ENCODE measurements at places on chromosomes 1 and 21.

DNA sequence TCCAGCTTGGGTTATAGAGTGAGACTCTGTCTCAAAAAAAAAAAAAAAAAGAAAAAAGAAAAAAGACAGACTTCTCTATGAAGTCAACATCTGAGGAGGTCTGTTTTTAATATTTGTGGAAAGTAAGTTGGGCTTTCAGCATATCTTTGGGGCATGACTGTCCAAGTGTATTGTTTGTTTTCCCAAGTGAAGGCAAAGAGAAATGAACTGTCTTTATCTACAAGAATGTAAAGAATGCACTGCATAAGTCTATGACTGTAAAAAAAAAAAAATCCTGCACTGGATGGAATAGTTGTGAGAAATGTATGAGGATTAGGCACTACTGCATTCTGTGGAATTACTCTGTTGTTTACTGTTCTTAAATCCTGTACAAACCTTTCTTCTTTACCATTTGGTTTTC, 45.6 kb upstream of the TMEM61 start:
- DNase-seq = peak; percentile 91

GRCh38 chr1:209651138-209651587, 1.1 kb downstream of the LAMB3 start:
- DNase-seq = peak; percentile 73

- DNase-seq = no peak
Measured at GRCh38 chr1:182972231-182972630, 19.3 kb upstream of the SHCBP1L start.

GRCh38 chr21:33202464-33203363, 27.0 kb upstream of the IFNAR2 start:
- no peak for DNase-seq

DNA sequence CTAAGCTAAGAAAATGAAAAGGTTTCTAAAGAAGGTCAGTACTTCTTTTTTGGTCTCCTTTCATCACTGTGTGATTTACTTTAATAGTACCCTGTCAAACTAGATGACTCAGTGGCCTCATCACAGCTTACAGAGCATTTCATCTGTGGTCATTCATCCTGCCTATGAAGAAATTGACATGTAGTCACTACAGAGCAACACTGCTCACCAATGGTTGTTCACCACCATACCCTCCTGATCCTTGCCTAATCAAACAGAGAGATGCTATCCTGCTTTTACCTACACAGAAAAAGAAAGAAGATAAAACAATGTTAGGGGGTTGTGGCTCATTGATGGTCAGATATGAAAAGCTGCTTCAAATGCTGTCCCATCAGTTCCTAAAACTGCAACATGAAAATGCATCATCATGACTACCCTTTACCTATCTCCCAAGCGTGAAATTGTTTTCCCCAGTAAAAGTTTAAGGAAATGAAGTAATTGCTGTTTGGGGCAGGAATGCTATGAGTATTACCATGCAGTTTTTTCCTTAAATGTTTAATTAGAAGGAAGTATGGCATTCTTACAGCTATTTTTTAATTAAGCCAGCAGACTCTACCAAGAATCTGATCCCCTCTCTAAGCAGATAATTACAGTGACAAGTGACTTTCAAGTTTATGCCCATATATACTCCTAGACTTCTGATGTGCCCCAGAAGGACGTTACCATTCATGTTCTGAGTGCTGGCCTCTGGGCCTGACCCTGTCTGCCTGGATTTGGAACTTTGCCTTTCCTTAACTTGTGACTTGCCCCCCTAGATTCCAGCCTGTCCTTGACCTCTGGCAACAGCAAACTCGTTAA, 46.1 kb upstream of the FBXO28 start:
- peak; percentile 42 for DNase-seq

- peak; percentile 14 for DNase-seq
Measured at GRCh38 chr1:183472488-183473216, at the start of gene SMG7. SMG7 (plus strand) TSS chr1:183472499; CDS start chr1:183472621, 122 bp downstream.

- DNase-seq = no peak
Measured at GRCh38 chr1:164380893-164381292, 178.1 kb upstream of the PBX1 start.

- no peak for DNase-seq
Measured at GRCh38 chr1:62585469-62586155, 11.7 kb upstream of the ANGPTL3 start.

DNA sequence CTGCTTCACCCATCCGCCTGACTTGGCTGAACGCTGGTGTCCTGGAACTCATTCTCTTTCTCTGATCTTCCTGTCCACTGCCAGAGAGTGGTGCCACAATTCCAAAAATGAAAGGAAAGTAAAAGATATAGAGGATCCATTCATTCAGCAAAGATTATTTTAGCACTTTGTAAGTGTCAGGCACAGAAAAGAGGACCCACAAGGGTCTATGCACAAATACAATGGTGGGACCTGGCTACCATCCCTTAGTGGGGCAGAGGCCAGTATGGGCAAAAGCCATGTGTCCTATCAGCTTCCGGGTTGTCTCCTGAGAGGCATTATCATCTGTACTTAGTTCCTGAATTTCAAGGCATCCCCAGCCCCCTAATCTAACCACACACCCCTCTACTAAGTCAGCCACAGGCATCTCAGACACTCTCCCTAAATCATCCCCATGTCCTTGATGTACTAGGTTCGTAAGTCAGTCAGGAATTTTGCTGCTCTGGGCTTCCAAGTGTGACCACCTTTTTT, 19.0 kb downstream of the SSR2 start:
- no peak for DNase-seq

DNA sequence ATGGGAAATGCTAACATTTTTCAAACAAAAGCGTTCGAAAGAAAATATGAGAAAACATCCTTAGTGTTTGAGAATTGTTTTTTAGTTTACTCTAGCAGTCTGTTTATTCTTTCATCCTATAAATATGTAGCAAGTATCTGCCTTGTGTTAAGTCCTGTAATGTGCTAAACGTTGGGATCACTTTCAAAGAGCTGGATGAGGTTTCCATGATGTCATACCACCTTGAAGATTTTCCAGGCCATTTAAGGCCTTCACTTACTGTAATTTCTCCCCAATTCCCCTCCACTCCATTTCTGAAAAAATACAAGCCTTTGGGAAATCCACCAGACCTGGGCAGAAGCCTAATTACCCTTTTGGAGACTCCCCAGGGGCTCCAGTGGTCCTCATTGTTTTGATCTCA, 24.2 kb upstream of the CTBS start:
- peak; percentile 32 for DNase-seq

DNA sequence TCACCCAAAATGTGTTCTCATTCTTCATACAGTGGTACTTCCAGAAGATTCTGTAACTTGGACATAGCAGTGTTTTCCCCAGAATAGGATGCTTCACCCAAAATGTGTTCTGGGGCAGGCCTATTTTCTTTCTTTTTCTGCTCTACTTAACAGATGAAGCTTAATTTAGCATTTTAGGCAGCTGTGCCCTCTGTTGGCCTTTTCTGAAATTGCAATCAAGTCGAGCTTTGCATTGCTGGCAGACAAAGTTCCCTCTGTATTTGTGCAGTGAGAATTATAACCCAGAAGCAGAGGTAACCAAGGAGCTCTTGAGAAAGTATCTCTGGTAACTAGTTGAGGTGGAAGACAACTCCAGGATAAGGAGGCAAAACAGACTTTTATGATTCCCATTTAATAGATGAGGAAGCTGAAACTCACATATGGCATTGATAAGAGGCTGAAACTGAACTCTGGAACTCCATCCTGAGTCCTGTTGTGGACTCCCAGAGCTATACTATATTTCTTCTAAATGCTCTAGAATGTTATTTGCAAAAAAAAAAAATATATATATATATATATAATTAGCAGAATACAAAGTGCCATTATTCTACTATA, 50.3 kb upstream of the L1TD1 start:
- peak; percentile 63 for DNase-seq

DNA sequence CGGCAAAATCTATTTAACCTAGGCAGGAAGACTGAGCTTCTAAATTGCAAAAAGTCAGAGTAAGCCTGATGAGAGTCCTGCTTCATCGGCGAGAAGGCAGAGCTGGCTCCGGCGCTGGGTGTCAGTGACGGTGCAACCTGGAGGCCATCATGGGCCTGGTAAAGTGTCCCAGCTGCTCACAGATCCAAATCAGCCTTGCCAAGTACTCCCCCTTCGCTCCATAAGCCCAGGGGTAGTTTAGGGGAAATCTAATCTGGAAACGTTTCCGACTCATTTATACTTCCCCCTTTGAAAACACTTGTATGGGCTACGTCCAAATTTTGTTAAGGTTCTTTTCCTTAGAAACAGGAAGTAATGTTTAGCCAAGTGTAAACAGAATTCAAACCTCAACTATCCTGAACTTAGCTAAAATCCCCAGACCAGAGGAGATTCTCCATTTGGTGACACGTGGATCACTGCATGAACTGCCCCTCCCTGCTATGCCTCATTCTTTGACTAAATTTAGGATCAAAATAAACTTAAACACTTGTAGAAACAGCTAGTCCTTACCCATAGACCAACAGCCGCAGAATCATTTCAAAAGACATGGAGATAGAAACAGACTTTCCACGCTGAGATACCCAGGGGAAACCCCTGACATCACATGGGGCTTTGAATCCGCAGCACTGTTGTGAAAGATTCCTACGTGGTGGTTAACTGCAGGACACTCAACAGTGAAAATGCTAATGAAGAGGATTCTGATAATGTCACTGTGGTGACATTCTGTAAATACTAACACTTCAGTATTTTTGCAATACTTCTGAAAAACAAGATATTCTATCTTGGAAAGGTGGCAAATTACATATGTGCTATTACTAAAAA, 172.7 kb downstream of the TGFBR3 start:
- DNase-seq = peak; percentile 83

GRCh38 chr1:38291336-38291735, 244.7 kb upstream of the POU3F1 start:
- DNase-seq = no peak

DNA sequence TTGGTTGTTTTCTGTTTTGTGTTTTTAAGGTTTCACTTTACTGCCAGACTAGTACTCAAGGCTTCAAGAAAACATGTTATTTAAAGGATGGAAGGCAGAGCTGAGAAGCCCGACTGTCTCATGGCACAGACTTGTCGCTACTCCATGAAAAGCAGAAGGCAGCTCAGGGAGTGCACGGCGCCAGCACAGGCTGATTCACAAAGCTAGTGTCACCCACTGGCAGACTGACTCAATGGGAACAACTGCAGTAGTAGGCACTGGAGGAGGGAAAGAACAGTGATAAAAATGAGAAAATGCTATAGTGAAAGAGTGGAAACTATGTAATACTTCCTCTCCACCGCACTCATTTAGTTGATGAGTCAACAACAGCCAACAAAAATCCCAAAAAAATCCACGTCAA, 14.7 kb downstream of the HSF2BP start:
- peak; percentile 74 for DNase-seq

- DNase-seq = peak; percentile 51
Measured at GRCh38 chr1:23664837-23665795, 26.5 kb upstream of the RPL11 start.

- no peak for DNase-seq
Measured at GRCh38 chr1:109793089-109793485, 29.4 kb upstream of the EPS8L3 start.

DNA sequence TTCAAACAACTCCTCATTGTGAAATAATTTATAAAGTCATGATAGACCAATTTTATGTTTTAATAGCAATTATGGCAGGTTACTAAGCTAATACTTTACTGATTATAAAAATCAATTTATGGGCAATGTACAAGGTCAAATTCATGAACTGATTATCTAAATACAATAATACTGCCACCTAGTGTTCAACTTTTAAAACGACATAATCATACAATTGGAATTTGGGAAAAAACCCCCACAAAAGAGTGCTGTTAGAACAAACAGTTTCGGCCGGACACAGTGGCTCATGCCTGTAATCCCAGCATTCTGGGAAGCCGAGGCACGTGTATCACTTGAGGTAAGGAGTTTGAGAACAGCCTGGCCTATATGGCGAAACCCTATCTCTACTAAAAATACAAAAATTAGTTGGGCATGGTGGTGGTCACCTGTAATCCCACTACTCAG, 14.0 kb downstream of the GTF2B start:
- DNase-seq = peak; percentile 50

GRCh38 chr1:246398126-246398813, 108.8 kb downstream of the SMYD3 start:
- no peak for DNase-seq

DNA sequence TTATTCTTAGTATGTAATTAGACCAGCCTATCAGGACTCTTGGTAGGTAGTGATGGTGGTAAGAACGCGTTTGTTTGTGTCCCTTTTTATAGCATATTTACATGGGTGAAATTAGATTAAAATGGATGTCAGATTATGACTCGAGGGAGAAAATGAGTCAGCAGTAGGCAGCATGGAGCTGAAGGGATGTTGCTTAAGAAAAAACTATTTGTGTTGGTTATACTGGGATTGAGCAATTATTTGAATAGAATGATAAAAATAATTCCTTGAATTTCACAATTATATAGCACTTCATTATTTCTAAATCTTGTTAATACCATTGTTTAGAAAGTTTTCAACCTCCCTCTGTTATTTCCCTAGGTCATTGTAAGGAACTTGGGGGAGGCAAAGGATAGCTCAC, 348.8 kb downstream of the RYR2 start:
- peak; percentile 61 for DNase-seq

GRCh38 chr1:61748566-61748965, 6.3 kb downstream of the PATJ start:
- DNase-seq = no peak

GRCh38 chr1:69913977-69914376, 291.4 kb downstream of the LRRC40 start:
- peak; percentile 89 for DNase-seq

- DNase-seq = no peak
Measured at GRCh38 chr1:25513666-25514065, 29.7 kb upstream of the LDLRAP1 start.

DNA sequence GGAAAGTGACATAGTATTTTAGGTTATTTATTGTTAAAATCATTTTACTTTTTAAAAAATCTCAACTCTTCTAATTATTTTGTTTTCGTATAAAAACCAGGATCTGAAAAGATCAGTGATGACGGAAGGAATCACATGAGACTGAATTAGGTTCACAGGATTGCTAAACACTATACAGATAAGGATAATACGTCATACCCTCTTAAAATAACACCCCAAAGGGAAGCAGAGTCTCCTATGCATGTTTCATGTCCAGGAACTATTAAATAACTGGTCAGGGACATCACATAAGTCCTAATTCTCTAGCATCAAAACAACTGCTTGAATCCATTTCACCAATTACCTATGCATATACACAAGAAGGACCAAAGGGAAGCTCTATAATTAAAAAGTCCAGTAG, 84.9 kb downstream of the FOXJ3 start:
- no peak for DNase-seq

DNA sequence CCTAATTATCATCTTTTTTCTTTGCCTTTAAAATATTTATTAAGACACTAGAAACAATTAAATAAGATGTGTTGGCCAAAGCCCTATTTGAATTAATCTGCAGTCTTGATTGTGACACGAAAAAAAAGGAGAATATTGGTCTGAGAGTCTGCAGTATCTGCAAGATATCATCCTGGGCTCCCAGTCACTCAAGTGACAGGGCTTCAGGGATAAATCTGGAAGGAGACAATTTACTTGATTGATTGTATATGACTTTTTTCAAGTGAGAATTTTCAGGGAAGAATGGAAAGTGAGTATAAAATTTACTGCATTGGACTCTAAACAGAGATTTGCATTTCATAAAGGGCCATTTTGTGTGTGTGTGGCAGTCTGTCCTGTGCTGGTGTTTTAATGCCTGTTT, 233.7 kb downstream of the PAPPA2 start:
- DNase-seq = no peak
